ENCODE measurements at places on chromosomes 16 and 17. TPM values are rescaled to one million over a fixed set of nuclear protein-coding genes. Genes with fewer than 3 reads are reported as not detected.

SLC38A8 gene
- not detected for polyA plus RNA-seq

DNA sequence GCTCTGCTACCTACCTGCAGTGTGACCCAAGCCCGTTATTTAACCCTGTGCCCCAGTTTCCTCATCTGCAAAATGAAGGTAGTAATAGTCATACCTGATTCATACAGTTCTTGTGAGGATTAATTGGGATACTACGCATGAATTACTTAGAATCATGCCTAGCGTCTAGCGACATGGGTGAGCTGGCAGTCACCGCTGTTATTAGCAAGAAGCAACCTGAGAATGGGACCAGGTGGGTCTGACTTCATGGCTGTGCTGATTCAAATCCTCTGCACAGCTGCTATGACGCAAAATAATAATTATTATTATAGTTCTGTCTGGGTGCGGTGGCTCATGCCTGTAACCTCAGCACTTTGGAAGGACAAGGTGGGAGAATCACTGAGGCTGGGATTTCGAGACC, 7.9 kb downstream of the SOCS1 start:
- H3K4me1 ChIP-seq: no peaks in the 10 kb centered on the region
- H3K27me3 ChIP-seq: no peaks in the 10 kb centered on the region
- H3K27ac ChIP-seq: no peak overlapping the region
- no peak for DNase-seq

GDE1 gene
- 42.7 TPM for polyA plus RNA-seq

DDX52 gene
- 6.5 TPM for polyA plus RNA-seq

GRCh38 chr16:17321824-17322223, 148.9 kb downstream of the XYLT1 start:
- no peak for DNase-seq
- no peaks in the 10 kb centered on the region for H3K4me1 ChIP-seq
- H3K27me3 ChIP-seq: no peaks in the 10 kb centered on the region
- no peaks in the 10 kb centered on the region for H3K36me3 ChIP-seq
- no peak overlapping the region for H3K4me3 ChIP-seq

PMP22 gene
- polyA plus RNA-seq: 154 TPM

- no peaks in the 10 kb centered on the region for H3K4me1 ChIP-seq
- DNase-seq: no peak
- H3K4me3 ChIP-seq: no peak overlapping the region
- H3K27me3 ChIP-seq: no peaks in the 10 kb centered on the region
- H3K36me3 ChIP-seq: no peaks in the 10 kb centered on the region
Observed at GRCh38 chr16:69537706-69538080, 28.1 kb upstream of the NFAT5 start.

TERB1 gene
- polyA plus RNA-seq: not detected

HOXB5 gene
- polyA plus RNA-seq: 3.6 TPM

- H3K36me3 ChIP-seq: no peaks in the 10 kb centered on the region
- no peak overlapping the region for H3K4me3 ChIP-seq
- H3K27ac ChIP-seq: no peak overlapping the region
- H3K27me3 ChIP-seq: no peaks in the 10 kb centered on the region
- no peaks in the 10 kb centered on the region for H3K4me1 ChIP-seq
Observed at GRCh38 chr16:88956546-88957432, 20.2 kb downstream of the CBFA2T3 start.

GRCh38 chr17:49987290-49987585, 7.8 kb downstream of the DLX3 start:
- no peaks in the 10 kb centered on the region for H3K4me1 ChIP-seq
- H3K4me3 ChIP-seq: no peak overlapping the region
- H3K27ac ChIP-seq: no peak overlapping the region
- no peaks in the 10 kb centered on the region for H3K36me3 ChIP-seq
- H3K27me3 ChIP-seq: no peaks in the 10 kb centered on the region

GRCh38 chr17:67021743-67022450, 22.5 kb upstream of the CACNG1 start:
- H3K36me3 ChIP-seq: no peaks in the 10 kb centered on the region
- no peak for DNase-seq

- no peaks in the 10 kb centered on the region for H3K36me3 ChIP-seq
- no peak overlapping the region for H3K4me3 ChIP-seq
Observed at GRCh38 chr17:75417054-75417580, 11.6 kb upstream of the GRB2 start.

DNA sequence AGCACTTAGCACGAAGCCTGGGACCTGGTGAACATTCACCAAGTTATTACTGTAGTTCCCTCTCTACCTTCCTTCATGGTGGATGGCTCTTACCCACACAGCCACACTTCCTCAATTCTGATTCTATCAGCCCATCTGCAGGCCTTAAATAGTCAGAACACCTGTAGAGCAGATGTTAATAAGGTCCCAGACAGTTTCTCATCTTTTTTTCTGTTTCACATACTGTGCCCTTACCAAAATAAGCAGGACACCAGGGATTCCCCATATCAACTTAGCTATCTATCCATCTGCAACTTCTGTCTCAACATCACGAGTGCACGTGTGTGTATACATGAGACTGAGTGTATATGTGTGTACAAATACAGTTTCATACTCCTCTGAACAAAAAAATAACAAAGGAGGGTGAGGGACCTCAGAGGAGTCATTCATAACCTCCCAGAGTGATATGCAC, 2.8 kb downstream of the RECQL5 start:
- DNase-seq: no peak
- no peak overlapping the region for H3K27ac ChIP-seq
- H3K4me3 ChIP-seq: no peak overlapping the region
- no peaks in the 10 kb centered on the region for H3K36me3 ChIP-seq

NKD1 gene
- 5.1 TPM for polyA plus RNA-seq

GRCh38 chr17:68089881-68090280, 54.3 kb downstream of the KPNA2 start:
- no peak overlapping the region for H3K4me3 ChIP-seq
- DNase-seq: peak; percentile 64
- no peaks in the 10 kb centered on the region for H3K27me3 ChIP-seq
- H3K4me1 ChIP-seq: no peaks in the 10 kb centered on the region
- no peaks in the 10 kb centered on the region for H3K36me3 ChIP-seq
- no peak overlapping the region for H3K27ac ChIP-seq

DNA sequence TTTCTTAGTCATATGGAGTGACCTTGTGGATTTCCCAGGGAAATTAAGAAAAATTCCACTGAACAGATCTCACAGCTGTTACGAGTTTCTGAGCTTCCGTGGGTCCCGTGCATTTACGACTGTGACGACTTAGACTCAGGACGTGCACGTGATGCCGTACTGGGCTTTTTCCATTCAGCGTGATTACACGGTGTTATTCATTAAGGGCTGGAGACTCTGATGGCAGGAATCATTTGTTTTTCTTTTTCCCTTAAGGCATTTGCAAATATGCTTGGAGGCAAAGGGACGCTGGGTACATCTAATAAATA, 57.2 kb downstream of the TBC1D16 start:
- H3K27ac ChIP-seq: no peak overlapping the region
- H3K4me1 ChIP-seq: no peaks in the 10 kb centered on the region

DNA sequence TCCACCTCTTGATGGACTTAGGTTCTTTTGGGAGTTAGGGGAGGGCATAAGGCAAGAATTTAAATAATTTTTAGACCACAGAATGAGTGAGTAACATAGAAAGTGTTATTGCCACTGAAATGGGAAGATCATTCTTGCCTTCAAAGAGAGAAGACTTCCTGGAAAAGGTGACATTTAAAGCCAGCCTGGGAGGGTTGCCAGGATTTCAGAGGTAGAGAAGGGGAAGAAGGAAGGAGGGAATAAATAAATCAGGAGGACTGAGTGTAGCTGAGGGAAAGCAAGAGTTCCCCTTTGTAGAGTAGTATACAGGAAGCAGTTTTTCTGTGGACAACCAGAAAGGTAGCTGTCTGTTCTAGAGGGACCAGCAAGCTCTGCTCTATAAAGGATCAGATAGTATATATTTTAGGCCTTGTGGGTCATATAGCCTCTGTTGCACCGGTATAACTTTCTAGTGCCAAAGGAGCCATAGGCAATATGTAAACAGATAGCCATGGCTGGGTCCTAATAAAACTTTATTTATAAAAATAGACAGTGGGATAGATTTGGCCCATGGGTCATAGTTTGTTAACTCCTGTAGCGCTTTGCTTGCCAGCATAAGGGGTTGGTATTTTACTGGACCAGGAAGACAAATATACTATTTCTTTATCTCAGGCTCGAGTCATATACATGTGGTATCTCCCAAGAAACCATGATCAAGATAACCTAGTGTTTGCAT, 147.2 kb upstream of the CACNG5 start:
- no peaks in the 10 kb centered on the region for H3K4me1 ChIP-seq
- peaks cover 2% of the 10 kb centered on the region for H3K36me3 ChIP-seq
- H3K27me3 ChIP-seq: no peaks in the 10 kb centered on the region

GRCh38 chr16:84985079-84986065, 26.0 kb downstream of the ZDHHC7 start:
- H3K27ac ChIP-seq: no peak overlapping the region
- no peaks in the 10 kb centered on the region for H3K27me3 ChIP-seq
- DNase-seq: no peak
- no peaks in the 10 kb centered on the region for H3K36me3 ChIP-seq
- H3K4me3 ChIP-seq: no peak overlapping the region

GRCh38 chr17:34974794-34975785, 5.2 kb upstream of the LIG3 start:
- no peaks in the 10 kb centered on the region for H3K27me3 ChIP-seq
- H3K27ac ChIP-seq: no peak overlapping the region
- H3K4me3 ChIP-seq: no peak overlapping the region
- H3K4me1 ChIP-seq: no peaks in the 10 kb centered on the region
- no peak for DNase-seq

- H3K27me3 ChIP-seq: no peaks in the 10 kb centered on the region
- no peak for DNase-seq
- H3K4me1 ChIP-seq: no peaks in the 10 kb centered on the region
- no peaks in the 10 kb centered on the region for H3K36me3 ChIP-seq
- H3K27ac ChIP-seq: no peak overlapping the region
Observed at GRCh38 chr17:31401456-31402254, 10.2 kb downstream of the RAB11FIP4 start.

ZNF821 gene
- 9.2 TPM for polyA plus RNA-seq

- no peaks in the 10 kb centered on the region for H3K27me3 ChIP-seq
- no peaks in the 10 kb centered on the region for H3K36me3 ChIP-seq
- H3K4me3 ChIP-seq: no peak overlapping the region
- no peaks in the 10 kb centered on the region for H3K4me1 ChIP-seq
- H3K27ac ChIP-seq: no peak overlapping the region
Observed at GRCh38 chr16:1377406-1378010, 25.8 kb downstream of the GNPTG start.

- H3K4me1 ChIP-seq: no peaks in the 10 kb centered on the region
- H3K36me3 ChIP-seq: peaks cover 2% of the 10 kb centered on the region
- peak; percentile 55 for DNase-seq
- no peak overlapping the region for H3K27ac ChIP-seq
Observed at GRCh38 chr16:28821874-28822519, 802 bp upstream of the ATXN2L start.

DNA sequence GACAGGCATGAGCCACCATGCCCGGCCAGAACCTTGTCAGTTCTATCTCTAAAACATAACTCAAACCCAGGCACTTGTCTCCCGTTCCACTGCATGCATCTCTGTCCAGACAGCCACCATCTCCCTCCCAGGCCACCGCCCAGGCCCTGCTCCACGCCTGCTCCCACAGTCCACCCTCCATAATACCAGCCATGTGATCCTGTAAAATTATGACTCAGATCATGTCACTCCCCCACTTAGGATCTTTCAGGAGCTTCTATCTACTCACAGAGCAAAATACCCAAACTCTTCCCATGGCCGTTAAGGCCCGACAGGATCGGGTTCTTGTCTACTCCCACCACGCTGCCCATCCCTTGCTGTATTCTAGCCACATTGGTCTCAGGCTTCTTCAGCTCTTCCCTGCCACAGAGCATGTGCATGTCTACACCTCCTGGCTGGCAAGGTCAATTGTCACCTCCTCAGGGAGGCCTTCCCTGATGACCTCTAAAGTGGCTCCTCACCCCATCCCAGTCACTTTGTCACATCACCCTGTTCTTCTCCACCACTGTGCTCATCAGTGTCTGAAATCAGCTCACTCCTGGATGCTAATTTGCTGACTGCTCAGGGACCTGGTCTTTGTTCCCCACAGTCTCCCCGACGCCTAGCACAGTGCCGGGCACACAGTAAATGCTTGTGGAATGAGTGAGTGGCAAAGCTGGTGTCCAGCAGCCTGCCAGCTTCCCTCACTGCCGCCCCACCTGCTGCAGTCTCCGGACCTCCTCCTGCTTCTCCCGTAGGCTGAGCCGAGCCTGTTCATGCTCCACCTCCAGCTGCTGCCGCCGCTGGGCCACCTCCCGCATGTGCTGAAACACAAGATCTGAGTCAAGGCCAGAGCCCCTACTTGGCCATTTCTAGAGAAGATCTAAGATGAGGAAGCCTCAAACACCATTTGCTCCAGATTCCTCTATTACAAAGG, 6.7 kb downstream of the TSPOAP1 start:
- no peaks in the 10 kb centered on the region for H3K36me3 ChIP-seq
- no peaks in the 10 kb centered on the region for H3K27me3 ChIP-seq
- no peak overlapping the region for H3K4me3 ChIP-seq
- no peak overlapping the region for H3K27ac ChIP-seq

GRCh38 chr16:66605177-66605978, 874 bp downstream of the CMTM3 start:
- peak overlapping the region; percentile 70 for H3K27ac ChIP-seq
- H3K4me3 ChIP-seq: peak overlapping the region; percentile 75
- H3K27me3 ChIP-seq: no peaks in the 10 kb centered on the region
- H3K4me1 ChIP-seq: no peaks in the 10 kb centered on the region
- H3K36me3 ChIP-seq: no peaks in the 10 kb centered on the region
- peak; percentile 81 for DNase-seq

SEPTIN12 gene
- polyA plus RNA-seq: not detected

CD79B gene
- 6.7 TPM for polyA plus RNA-seq

SHISA6 gene
- polyA plus RNA-seq: not detected

DNA sequence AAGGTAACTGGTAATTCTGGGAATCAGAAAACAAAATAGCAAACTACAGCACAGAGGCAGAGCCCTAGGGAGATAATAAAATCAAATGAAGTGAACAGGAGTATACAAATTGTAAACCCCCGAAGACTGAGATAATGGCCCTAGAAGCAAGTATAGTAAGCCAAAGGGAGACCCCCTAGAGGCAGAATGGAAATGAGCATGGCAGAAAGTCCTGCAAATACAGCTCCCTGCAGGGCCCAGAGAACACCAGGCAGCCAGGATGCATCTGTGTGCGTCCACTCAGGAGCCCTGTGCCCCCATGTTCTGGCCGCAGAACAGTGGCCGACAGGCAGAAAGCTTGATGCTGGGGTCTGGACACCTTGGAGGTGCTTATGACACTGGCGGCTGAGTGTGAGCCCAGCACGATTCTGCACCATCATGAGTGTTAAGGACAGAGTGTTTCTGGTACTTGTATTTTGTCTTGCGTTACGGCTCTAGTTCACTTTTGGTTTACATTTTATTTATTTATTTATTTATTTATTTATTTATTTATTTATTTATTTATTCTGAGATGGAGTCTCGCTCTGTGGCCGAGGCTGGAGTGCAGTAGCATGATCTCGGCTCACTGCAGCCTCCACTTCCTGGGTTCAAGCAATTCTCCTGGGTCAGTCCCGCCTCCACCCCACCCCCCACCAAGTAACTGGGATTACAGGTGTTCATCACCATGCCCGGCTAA, 48.7 kb downstream of the RGS9 start:
- no peak overlapping the region for H3K4me3 ChIP-seq
- H3K27me3 ChIP-seq: peaks cover 1% of the 10 kb centered on the region
- H3K4me1 ChIP-seq: no peaks in the 10 kb centered on the region
- no peak for DNase-seq
- H3K36me3 ChIP-seq: no peaks in the 10 kb centered on the region

All from aorta (tissue), 5 donors.